ENCODE measurements at places on chromosomes 5 and 9. TPM values are rescaled to one million over a fixed set of nuclear protein-coding genes. Genes with fewer than 3 reads are reported as not detected.

PLPPR1 gene
- 135 TPM for polyA plus RNA-seq

TMEM215 gene
- not detected for polyA plus RNA-seq

SPZ1 gene
- not detected for polyA plus RNA-seq

FAM221B gene
- polyA plus RNA-seq: not detected
